ENCODE measurements at places on chromosomes 2 and 18.
A peak's percentile ranks its signal among the peaks of the same experiment; 100 is the strongest.

- no peak for DNase-seq
Observed at GRCh38 chr2:111028720-111029119, 92.0 kb upstream of the BCL2L11 start.

DNA sequence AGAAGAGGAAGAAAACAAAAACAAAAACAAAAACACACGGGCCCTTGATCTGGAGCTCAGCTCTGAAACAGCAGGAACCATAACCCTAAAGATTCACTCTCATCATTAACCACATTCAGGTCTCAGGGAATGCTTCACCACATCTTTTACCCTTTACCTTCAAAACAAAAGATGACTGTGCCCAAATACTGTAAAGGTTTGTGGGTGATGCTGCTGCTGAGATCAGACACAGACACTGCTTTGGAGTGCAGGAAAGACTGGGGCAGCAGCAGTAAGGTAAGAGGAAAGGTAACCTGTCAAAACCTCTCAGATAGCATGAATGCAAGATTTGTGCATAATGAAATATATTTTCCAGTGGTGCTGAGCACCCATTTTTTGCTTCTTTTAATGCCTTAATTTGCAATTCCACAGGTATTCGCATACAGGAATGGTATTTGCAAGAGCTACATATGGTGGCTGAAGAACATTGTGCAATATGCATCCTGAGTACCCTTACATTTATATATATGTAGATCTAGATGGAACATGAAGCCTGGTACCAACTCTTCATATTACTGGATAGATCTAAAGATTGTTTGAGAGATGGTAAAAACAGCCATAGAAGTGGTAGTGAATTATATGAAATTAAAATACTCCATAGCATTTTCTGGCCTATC lies 4.1 kb upstream of the FLACC1 start:
- no peak for DNase-seq

GRCh38 chr18:27948986-27949385 lies 227.9 kb downstream of the CDH2 start:
- DNase-seq: no peak

DNA sequence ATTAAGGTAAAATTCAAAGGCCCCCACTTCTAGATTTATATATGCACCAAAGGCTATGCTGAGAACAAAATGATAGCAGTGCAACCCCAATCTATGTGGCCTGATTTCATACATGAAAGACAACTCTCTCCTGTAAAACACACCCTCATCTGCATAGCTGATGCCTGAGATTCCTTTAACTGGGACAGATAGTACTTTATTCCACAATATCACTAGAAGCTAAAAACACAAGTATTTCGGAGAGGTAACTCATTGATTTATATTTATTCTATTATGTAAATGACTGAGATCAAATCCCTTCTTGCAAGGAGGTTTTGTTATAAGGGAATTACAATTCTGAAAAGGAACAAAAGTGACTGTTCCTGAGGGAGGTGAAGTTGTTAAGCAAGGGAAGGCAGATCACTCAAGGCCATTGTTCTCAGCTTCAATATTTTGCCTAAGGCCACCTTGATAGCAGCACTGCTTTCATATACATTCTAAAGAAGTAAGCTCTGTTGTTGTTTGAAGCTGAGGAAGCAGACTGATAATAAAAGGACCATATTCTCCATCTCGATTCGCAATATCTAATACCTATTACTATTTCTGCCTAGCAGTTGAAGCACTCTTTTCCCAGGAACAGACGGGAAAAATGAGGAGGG lies 471.0 kb upstream of the CDH7 start:
- DNase-seq: no peak

DNA sequence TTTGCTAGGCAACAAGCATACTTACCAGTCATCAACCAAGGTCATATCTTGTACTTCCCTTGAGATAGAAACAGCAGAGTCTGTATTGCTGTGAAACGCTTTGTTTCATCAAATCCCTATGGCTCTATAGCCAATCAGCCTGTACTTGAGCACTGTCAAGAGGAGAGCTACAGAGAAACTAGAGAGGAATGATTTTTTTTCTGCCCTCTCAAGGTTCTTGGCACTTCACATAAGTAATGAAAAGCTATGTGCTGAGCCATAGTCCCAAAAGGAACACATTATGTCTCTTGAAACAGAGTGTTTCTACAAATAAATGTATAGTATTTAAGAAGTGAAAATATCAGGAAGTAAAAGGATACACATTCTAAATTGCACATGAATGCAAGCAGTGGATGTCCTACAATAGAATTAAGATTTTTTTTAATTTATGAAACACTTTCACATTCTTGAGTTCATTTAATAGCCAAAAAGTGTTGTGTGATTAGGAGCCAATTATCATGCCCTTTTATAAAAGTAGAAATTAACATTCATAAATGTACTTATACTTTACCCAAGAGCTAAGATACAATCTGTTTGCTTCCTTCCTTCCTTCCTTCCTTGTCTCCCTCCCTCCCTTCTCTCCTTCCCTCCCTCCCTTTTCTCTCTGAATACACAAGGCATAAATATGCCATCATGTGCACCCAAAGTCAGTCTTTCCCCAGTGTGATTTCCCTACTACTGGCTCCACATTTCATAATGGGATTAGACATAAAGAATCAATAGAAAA lies 131.8 kb downstream of the CSRNP3 start:
- no peak for DNase-seq

GRCh38 chr2:41622301-41622700 lies 425.5 kb upstream of the PKDCC start:
- DNase-seq: no peak

DNA sequence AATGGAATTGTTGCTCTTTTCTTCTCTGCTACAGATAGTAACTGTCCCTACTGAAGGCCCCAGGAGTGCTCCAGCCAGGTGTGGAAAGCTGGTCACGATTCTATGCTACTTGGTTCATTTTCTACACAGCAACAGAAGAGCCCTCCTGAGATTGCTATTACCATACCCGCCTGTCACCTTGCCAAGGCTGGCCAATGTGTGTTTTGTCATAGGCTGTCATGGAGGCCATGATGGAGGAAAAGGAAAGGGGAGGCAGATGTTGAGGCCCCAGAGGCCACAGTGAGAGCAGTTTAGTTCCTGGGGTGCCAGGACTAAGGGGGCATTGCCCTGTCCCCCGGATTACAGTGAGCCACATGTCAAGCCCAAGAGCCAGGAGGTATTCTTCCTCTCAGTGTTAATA lies 952 bp downstream of the ELMOD3 start:
- no peak for DNase-seq

- DNase-seq: no peak
Observed at GRCh38 chr2:207944334-207944733, 81.0 kb downstream of the PLEKHM3 start.

GRCh38 chr2:10966056-10966455 lies 54.3 kb downstream of the KCNF1 start:
- DNase-seq: no peak

DNA sequence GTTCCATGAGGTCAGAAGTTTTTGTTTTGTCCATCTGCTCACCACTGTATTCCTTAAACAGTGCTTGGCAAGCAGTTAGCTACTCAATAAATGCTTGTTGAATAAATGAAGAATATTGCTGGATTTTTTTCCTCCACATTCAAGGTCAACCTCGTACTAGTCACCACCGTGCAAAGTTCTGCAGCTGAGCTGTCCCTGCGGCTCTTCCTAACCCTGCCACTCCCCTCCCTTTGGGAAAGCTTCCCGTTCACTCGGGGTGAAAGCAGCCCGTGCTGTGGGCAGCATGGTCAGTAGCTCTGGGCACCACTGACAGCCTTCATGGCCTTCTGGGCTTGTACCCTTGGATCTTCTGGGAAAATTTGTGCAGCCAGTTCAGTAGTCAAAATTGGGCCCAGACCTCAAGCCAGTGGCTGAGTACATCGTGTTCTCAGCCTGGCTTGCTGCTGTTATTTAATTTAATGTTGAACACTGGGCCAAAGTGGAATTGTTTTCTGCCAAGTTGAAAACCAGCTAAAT lies 469.3 kb upstream of the RAB12 start:
- DNase-seq: peak; percentile 23

- DNase-seq: no peak
Observed at GRCh38 chr2:102880731-102881130, 118.9 kb downstream of the TMEM182 start.

GRCh38 chr2:48724278-48724677 lies 31.2 kb downstream of the LHCGR start:
- DNase-seq: no peak

GRCh38 chr2:234135750-234136221 lies 85.3 kb downstream of the SPP2 start:
- peak; percentile 24 for DNase-seq

DNA sequence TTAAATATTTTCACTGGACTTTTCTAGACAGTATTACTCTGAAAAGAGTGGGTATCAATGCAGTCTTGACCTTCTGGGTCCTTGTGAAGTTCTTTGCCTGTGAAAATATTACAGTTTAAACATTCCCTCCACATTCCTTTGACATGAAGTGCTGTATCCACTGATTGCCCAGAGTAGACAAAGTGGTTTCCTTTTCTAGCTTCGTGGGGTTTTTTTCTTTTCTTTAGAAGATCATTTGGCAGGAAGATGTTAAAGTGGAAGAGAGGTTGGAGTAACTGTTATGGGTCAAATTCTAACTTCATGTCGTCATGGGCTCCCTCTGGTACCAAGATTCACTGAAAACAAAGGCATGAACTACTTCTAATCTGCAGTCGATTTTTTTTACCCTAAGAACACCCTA lies 496.9 kb downstream of the EPHA4 start:
- no peak for DNase-seq

DNA sequence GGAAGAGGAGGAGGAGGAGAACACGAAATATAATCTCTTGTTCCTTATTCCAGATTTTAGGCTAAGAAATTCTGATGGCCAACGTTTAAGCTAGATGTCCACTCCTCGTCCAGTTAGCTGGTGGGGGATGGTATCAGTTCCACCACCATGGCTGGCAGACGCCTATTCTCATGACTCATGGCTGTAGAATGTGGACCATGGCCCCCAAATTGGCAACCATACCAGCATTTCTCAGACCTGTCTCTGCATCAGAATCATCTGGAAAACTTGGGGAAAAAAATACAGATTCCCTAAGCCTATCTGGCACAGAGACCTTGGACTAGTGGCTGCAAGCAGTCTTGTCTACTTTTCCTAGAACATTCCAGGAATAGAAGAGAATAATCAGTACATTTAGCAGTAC lies 267.7 kb upstream of the SIX2 start:
- no peak for DNase-seq

DNA sequence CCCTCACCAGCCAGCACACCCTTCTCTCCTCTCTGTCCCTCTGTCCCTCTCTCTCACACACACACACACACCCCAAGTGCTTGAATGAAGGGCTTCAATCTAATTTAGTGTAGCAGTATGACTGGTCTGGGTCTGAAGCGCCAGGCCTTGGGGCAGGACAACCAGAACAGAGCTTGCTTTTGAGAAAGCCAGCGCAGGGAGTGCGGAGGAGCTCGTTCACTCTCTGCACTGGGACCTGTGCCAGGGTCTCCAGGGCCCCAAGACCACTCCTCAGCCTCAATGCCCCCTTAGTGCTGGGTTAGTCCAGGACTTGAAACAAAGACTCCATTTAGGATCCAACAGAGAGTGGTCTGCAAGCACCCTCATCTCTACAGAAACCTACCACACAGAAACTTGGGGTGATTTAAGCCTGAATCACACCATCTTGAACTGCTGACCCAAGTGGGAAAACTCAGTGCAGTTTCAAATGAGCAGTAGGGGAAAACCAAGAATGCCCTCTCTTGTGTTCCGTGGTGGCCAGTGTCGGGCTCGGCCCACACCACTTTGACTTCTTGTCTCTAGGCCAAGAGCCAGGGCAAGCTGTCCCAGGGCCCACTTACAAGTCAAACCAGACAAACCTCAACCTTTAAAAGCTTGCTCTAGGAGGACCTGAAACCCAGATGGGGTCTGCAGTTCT lies 66.6 kb upstream of the WIPF1 start:
- DNase-seq: no peak

GRCh38 chr2:218829868-218830451 lies 1.6 kb downstream of the PRKAG3 start:
- DNase-seq: no peak

DNA sequence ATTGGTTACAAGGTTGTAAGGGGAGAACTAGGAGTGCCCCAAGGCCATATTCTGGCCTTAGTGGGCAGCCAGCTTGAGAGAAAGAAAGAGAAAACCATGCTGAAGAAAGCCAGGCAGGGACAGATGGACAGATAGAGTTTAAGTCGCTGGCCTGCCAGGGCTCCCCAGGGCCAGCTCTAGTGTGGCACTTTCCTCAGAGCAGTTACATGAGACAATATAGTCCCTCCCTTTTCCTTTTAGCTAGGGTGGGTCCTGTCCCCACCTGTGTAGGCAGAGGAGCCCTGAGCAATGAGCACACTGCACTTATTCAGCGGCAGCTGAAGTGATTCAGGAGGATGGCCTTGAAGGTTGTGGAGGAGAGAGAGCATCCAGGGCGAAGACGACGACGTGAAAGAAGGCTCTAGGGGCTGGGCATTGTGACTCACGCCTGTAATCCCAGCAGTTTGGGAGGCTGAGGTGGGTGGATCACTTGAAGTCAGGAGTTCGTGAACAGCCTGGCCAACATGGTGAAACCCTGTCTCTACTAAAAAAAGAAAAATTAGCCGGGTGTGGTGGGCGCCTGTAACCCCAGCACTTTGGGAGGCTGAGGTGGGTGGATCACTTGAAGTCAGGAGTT lies 152.0 kb upstream of the SLC1A4 start:
- no peak for DNase-seq
